Cortex of kidney (tissue), 1 donor: ENCODE measurements at places on chromosomes 6 and 20.

GRCh38 chr6:36364669-36365479 lies 22.6 kb downstream of the ETV7 start:
- no peak for DNase-seq

DNA sequence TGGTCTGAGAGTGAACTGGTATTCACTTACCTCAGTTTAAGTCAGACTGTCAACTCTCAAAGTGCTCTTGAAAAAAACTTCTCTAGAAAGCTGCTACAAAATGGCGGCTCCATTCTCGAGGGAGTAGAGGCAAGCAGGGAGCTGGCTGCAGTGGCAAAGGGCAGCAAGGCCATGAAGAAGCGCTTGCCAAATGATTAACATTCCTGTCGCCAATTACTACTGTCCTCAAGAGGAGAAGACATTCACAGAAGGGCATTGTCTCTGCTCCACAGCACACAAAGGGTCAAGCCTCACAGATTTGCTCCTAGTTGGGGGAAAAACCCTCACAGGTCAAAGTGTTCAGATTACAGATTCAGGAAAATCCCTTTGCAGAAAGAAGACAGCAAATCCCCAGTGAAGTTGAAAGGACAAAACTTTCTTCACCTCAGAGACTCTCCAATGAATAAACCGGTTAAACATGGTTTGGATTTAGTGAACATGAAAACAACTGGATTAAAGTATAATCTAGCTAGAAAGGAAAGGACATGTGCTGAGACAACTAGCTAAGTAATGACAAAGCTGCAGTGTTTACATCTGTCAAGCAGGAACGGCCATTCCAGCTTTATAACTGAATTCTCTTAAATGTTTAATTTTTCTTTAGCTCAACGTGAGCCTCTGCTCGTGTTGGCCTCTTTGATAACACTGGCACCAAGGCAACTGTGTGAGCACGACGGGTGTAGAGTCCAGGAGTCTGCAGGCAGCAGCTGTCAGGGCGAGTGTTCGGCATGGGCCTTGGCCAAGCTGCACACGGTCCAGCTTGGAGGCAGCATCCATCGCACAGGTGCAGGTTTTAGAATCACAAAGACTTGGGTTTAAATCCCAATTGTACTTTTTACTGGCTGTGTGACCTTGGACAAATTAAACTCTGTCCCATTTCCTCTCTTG lies 37.6 kb downstream of the NR2E1 start:
- DNase-seq: no peak

- DNase-seq: no peak
These were observed 26.4 kb upstream of the FAM83C start for GRCh38 chr20:35318502-35319157.

DNA sequence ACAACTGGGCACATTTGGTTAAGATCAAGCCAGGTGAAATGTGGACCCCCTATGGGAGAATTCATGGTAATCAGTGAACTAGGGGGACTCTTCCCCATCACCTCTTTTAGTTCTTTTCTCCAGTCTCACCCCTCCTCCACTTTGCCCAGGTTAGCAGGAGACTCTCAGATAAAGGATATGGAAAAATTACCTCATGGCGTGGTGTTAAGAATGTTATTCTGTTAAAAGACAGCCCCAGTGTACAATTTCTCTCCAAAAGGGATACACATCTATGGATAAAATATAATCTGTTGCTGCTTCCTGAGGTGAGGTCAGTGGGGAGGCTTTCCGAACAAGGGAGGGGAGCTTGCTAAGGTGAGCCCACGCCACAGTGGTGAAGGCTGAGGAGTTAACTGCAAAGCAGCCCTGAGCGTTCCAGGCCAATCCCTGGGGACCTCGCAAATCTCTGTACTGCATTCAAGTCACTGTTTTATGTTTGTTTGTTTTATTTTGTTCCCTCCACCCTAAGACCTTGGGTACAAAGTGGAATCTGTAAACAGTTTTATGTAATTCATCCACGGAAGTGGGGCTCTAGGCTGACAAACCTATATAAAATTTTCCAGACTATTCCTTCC lies 52.0 kb downstream of the ADGRF1 start:
- DNase-seq: no peak

- no peak for DNase-seq
These were observed at the start of gene ANGPT4 for GRCh38 chr20:916125-916799. Gene ANGPT4 (minus strand): TSS chr20:916334. CDS start chr20:916214, 120 bp downstream.

- no peak for DNase-seq
These were observed 24.5 kb upstream of the TAF8 start for GRCh38 chr6:42025845-42026243.

GRCh38 chr6:4660377-4661321 lies 115.6 kb upstream of the CDYL start:
- no peak for DNase-seq

DNA sequence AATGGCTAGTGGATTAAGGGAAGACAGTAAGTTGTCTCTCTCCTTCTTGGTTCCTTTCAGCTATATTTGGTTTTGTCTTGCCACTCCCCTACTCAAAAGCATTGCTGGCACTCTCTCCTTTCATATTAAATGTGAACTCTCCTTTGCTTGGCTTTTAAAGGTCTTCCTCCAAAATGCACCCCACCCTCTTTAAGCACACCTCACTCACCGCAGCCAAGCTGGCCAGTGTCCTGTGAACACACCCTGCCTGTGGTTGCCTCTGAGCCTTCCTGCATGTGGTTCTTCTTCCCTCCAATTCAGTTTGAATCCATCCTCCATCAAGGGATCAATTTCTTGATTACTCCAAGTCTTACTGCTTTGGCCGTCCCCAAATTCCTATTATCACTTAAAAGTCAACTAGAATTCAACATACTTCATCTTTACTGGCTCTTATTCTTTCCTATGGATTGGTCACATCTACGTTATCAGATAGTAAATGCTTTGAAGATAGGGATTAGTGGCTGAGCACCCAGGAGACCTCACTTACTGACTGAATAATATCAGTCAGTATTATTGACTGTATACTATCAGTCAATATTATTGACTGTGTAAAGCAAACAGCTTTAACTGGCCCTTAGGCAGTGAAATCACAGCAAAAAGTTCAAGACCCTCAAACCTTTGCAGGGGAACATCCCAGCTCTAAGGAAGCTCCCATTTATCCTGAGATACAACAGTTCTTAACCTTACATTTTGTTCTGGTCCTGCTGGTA lies 41.6 kb upstream of the SPDEF start:
- no peak for DNase-seq

GRCh38 chr6:111750753-111751673 lies 122.2 kb downstream of the FYN start:
- DNase-seq: no peak

- no peak for DNase-seq
These were observed 71.6 kb upstream of the DST start for GRCh38 chr6:56714273-56714672.

- no peak for DNase-seq
These were observed 219.4 kb upstream of the SSTR4 start for GRCh38 chr20:22815603-22816315.

DNA sequence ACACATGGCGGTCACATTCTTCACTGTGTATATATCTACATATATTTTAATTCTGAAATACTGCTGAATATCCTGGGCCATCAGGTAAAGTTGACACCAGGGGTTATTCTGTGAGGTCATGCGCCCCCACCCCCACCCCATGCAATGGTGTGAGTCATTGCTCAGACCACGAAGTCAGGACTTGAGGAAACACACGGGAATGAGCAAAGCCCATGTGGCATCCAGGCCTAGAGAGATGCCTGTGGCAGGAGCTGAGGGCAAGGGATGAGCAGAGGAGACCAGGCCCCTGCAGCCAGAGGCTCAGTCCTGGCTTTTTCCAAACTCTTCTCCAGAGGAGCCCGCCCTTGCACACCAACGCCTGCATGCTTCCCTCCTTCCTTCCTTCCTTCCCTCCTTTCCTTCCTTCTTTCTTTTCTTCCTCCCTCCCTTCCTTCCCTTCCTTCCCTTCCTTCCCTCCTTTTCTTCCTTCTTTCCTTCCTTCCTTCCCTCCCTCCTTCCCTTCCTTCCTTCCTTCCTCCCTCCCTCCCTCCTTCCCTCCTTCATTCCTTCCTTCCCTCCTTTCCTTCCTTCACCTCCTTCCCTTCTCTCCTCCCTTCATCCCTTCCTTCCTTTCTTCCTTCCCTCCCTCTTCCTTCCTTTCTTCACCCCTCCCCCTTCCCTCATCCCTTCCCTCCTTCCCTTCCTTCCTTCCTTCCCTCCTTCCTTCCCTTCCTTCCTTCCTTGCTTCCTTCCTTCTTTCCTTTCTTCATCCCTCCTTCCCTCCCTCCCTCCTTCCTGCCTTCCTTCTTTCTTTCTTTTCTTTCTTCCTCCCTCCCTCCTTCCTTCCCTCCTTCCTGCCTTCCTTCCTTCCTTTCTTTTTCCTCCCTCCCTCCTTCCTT lies 72.0 kb upstream of the INSM1 start:
- DNase-seq: no peak

- no peak for DNase-seq
These were observed 198.6 kb downstream of the BACH2 start for GRCh38 chr6:90098001-90098531.

- DNase-seq: no peak
These were observed 564.3 kb upstream of the MARCKS start for GRCh38 chr6:113292646-113293422.

DNA sequence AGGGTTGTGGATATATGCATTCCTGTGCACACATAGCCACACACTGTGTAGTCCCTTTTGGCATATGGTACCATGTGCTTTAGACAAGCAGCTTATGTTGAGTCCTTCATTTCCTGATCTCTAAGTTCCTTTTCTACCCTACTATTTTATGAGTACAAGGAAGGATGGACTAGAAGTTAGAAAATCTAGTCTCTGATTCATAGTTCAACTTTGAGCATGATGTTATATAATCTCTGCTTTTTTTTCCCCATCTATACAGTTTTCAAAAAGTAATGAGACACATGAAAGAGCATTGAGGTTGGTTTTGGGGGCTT lies 123.6 kb downstream of the PLEKHG1 start:
- no peak for DNase-seq

DNA sequence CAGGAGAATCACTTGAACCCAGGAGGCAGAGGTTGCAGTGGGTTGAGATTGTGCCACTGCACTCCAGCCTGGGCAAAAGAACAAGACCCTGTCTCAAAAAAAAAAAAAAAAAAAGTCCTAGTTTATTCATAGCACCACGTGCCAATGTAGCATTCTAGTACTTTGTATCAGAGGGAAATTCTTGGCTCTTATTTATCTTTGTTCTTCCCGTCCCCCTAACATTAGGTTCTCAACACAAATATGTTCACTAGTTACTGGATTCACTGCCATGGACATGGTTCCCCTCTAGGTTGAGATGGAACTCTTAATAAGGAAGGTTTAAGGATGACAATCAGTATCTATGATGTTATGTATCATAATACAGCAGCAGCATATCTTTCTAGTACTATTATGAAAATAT lies 178.5 kb downstream of the KIF6 start:
- DNase-seq: no peak

DNA sequence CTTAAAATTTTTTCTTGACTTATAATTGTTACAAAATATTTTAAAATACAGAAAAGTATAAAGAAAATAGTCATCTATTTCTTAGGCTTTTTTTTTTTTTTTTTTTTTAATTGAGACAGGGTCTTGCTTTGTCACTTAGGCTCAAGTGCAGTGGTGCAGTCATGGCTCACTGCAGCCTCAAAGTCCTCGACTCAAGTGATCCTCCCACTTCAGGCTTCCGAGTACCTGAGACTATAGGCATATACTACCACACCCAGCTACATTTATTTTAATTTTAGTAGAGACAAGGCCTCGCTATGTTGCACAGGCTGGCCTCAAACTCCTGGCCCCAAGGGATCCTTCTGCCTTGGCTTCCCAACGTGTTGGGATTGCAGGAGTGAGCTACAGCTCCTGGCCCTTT lies 5.3 kb upstream of the ACAT2 start:
- no peak for DNase-seq

GRCh38 chr20:3218307-3218988 lies 9.2 kb downstream of the ITPA start:
- no peak for DNase-seq

- DNase-seq: no peak
These were observed 152.5 kb downstream of the IBTK start for GRCh38 chr6:82095091-82095490.

DNA sequence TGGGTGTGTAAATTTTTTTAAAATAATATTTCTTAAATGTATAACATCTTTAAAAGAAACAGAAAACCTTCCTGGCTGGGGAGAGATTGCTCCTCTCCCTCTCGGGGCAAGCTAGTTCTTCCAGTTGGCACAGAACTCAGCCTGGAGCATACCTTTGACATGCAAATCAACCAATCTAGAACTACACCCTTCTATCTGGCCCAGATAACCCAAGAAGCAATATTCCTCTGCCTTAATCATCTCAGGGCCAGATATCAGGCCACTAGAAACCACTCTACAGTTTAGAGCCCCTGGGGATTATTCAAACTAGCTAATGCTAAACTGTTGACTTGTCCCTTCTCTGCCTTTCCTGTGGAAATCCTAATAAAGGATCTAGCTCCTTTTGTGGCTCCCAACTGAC lies 33.9 kb downstream of the CYP39A1 start:
- DNase-seq: no peak

DNA sequence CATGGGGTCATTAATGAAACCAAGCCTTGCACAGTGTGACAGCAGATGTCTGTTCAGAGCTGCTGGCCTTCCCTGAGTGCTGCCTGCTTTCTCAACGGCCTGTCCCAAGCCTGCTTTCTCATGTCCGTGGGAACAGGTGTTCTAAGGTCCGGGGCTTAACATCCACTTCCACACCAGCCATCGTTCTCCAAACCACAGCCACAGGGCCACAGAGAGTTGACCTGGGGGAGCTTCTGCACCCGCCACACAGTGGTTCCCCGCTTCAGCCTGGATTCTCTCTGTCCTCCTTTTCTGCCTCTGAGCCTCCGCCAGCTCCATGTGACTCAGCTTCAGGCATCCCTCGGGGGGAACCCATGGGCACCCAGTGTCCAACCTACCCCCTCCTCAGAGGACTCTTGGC lies 26.9 kb upstream of the PPP1R3G start:
- no peak for DNase-seq

GRCh38 chr6:138509371-138509770 lies 10.1 kb upstream of the NHSL1 start:
- no peak for DNase-seq

GRCh38 chr6:125365230-125365629 lies 63.5 kb upstream of the HDDC2 start:
- no peak for DNase-seq

GRCh38 chr6:156977527-156978291 lies 200.5 kb downstream of the ARID1B start:
- no peak for DNase-seq

- no peak for DNase-seq
These were observed 8.3 kb downstream of the TBC1D7 start for GRCh38 chr6:13319891-13320564.

DNA sequence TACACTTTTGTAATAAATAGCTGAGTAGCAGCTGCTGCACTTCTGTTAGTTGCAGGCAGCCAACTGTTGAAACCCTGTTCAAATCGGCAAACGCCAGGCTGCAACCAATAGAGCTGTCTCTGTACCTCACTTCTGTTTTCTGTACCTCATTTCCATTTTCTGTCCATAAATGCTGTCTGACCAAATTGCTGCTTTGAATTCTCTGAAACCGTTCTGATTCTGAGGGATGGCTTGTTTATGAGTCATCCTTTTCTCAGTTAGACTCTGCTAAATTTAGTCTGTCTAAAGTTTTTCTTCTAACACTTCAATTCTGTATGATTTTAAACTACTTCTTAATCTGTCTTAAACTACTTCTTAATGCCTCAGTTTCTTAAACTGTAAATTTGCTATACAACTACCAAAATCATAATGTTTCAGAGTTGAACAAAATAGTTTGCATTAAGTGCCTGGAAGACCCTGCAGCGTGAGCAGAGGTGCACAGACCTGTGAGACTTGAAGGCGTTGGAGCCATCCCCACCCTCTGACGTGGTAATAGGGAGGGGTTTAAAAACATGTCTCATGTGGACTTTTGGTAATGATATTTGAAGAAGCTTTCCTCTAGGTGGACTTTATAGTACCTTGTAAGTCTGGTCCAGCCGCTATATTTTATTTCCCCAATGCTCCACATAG lies 9.6 kb downstream of the BTNL2 start:
- no peak for DNase-seq
